Activated CD4-positive, alpha-beta memory T cell treated with anti-CD3 and anti-CD28 coated beads for 36 hours (primary cell): ENCODE measurements at places on chromosomes 2 and 18.

GRCh38 chr2:33786881-33787280 lies 187.8 kb upstream of the FAM98A start:
- no peak overlapping the region for H3K4me3 ChIP-seq
- H3K27me3 ChIP-seq, result no peaks in the 10 kb centered on the region
- no peak overlapping the region for H3K27ac ChIP-seq
- H3K4me1 ChIP-seq, result no peaks in the 10 kb centered on the region
- no peaks in the 10 kb centered on the region for H3K36me3 ChIP-seq

DNA sequence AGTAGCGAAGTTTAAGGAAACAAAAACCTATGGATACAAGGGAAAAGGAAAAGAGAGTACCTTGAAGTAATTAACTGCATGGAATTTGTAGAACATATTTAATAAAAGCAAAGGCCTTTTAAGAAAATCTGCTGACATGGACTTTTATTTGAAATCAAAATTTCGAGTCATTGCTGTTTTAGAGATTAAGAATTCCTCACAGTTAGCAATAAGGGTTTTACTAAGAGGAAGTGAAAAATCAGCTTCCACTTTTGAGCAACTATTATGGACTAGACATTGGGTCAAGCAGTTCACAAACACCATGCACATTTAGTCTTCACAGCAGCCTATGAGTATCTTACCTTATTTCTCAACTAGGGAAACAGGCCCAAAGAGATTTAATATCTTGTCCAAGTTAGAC lies 876.3 kb downstream of the BCL11A start:
- no peaks in the 10 kb centered on the region for H3K4me1 ChIP-seq
- no peak for DNase-seq
- H3K27ac ChIP-seq, result no peak overlapping the region
- H3K36me3 ChIP-seq, result no peaks in the 10 kb centered on the region

DNA sequence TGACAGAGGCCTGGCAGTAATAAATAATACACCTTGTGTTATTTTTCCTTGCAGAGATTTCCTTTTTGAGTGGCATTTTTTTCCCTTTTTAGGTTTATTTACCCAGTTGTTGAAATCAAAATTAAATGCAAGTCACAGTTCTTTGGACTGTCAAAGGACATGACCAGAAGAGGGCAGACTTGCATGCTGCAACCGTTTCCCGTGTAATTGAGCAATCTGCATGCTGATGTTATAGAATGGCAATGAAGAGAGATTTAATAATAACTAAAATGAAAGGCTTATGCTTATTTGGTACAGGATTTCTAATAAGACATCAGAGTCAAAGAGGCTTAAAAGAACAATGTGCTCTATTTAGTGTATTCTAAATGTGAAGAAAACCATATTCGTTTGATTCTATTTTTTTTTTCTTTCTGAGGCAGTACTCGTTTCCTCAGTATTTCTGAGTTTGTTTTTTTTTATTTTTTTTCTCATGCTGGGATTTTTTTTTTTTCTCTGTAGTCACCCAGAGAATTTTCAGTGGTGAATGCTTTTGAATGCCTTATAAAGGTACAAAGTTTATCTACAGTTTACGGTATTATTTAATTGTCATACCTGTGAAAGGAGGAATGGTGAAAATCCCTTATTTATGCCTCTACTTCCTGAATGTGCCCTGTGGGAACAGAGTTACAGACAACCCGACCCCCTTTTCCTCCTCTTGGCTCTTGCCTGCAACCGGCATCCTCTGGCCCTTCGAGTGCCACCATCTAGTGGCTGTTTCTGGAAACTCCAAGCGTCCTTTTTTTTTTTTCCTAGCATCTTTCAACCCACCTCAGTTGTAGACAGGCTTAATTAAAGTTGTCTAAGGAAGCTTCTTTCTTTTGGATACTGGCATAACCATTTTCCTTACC lies 368.5 kb downstream of the LRRTM1 start:
- H3K27me3 ChIP-seq, result peaks cover 2% of the 10 kb centered on the region
- no peak overlapping the region for H3K4me3 ChIP-seq
- H3K4me1 ChIP-seq, result no peaks in the 10 kb centered on the region

- H3K4me1 ChIP-seq, result no peaks in the 10 kb centered on the region
- H3K27me3 ChIP-seq, result no peaks in the 10 kb centered on the region
- no peaks in the 10 kb centered on the region for H3K36me3 ChIP-seq
- no peak overlapping the region for H3K27ac ChIP-seq
- no peak for DNase-seq
Measured at GRCh38 chr2:50225021-50225928, 806.7 kb downstream of the NRXN1 start.

DNA sequence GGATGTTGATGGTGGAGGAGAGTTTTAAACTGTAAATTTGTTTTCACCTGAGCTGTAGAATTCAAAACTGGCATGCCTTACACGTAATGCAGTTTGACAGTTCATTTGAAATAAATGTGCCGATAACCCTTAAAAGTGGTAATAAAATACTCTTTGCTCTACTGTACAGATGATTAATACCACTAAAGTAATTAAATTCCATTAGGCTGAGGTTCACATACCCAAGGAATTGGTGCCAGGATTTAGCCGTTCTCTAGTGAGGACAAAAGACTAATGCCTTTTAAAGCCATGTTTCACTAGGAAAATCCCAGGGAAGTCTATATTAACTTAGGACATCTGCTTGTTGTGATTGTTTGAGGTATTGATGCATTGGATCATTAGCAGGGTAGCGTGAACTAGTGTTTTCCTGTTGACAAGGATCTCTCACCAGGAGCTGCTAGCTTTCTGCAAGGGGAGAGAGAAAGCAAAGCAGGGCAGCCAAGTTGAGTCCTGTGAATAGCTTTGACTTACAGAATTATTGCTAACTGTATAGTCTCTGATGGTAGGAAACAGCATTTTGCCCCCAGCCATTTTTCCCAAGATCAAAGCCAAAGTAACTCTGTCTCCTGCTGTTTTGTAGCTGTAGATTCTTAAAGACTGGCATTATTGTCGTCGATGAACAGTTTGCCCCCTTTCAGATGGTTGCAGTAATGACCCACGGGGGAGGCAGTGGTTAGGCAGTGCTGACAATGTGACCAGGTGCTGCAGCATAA lies 280.9 kb upstream of the FANCL start:
- no peak overlapping the region for H3K4me3 ChIP-seq
- H3K36me3 ChIP-seq, result no peaks in the 10 kb centered on the region
- no peaks in the 10 kb centered on the region for H3K4me1 ChIP-seq
- peaks cover 1% of the 10 kb centered on the region for H3K27me3 ChIP-seq
- no peak for DNase-seq
